ENCODE measurements at places on chromosomes 6 and 20.
A peak's percentile ranks its signal among the peaks of the same experiment; 100 is the strongest.

DNA sequence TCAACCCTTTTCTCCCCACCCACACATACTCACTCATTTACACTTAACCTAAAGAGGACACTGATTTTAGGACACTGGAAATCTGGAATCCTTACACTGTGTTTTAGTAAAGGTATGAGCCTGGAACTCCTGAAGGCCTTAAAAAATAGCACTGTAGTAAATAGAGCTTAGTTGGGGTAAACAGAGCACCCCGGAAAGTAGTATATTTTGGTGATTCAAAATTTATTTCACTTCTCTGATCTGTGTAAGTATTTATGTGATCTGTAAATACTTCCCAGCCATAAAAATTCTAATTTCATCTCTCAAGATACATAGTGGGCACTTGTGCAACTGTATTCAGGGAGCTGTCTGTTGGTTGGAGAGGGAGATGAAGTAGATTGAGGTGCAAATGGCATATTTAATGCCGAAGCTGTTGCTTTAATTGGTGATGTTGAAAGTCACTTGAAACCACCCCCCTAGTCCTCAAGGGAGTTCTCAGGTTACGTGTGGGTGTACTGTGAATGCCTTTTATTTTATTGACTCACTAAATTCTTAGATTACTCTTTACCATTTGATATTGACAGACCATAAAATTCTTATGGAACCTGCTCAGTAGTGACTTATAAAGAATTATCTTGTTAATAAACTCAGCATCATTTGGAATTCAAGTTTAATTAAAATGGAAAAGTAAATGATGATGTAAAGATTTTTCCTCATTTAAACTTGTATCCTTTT, 154.9 kb downstream of the SOX4 start:
- no peak for DNase-seq

GRCh38 chr6:160667639-160668481, 3.8 kb upstream of the LPA start:
- no peak for DNase-seq

DNA sequence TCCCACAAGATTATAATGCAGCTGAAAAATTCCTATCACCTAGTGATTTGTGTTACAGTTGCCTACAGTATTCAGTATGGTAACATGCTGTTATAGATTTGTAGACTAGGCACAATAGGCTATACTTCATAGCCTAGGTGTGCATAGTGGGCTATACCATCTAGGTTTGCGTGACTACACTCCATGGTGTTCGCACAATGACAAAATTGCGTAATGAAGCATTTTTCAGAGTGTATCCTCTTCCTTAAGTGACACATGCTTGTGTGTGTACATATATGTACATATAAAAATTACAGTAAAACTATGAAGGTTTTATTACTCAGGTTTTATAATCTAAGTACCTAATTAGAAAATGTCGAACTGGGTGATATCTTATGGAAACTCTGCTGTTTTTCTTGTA, 133.0 kb downstream of the FARS2 start:
- no peak for DNase-seq

DNA sequence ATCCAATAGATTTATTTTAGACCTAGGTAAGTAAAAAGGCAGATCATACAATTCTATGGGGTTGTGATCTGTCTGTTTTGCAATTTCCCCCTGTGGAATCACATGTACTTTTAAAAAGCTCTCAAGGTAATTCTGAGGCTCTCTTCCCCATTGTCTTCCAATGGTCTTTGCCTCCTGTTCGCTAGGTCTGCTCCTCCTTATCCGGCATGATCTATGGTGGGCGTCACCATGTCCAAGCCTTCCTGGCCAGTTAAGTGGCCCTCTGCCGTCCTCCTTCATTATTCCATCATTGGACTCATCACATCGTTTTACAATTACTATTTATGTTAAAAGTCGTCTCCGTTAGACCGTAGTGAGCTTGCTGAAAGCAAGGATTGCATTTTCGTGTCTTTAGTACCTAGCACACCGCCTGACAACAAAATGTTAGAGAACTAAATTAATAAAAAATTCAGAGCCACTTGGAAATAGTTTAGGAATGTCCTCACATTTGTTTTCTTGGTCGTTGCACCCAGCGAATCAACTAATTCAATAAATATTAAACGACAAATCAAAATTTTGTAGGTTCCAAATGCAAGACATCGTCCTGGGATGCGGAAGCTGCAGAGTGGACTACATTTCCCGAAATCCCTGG, 2.2 kb upstream of the STXBP5 start:
- DNase-seq: no peak

DNA sequence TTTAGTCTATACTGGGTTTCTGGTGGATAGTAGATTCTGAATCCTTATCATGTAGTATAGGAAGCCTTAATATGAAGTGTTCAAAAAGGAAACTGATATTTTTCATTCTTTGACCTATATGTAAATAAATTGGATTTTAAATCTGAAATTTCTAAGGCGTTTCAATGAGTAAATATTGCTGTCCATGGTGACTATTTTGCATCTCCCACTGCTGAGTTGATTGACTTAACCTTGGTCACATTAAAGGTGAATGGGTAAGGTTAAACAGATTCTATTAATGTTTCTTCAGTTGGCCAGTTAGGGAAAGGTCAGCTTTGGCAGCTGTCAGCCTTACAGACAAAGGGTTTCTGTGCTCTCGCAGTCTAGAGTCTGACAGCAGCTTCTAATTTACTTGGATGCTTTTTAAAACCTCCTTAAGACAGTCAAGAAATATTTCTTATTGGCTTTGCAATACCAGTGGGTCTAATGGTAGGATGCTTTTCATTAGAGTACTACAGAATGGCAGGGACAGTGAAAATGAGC, 24.8 kb downstream of the PRIM2 start:
- no peak for DNase-seq

- DNase-seq: no peak
Measured at GRCh38 chr20:32292548-32292947, 15.1 kb downstream of the KIF3B start.

GRCh38 chr20:6467562-6467961, 299.9 kb upstream of the BMP2 start:
- DNase-seq: no peak

DNA sequence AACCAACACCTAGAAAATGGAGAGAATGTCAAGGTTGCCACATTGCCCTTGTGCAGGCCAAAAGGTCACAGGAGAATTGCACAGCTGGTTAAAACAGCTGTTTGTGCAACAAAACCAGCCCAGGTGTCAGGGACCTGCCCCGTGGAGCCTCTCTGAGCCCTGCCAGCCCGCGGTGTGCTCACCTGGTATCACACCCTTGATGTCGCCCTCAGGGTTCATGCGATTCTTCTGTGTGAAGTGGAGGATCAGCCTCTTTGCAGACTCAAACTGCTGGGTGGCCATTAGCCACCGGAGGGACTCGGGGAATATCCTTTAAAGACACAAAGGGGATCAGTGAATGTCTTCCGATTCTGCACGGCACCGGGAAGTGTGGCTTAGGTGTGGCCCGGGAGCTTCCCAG, 39.2 kb downstream of the PSMG4 start:
- DNase-seq: no peak

DNA sequence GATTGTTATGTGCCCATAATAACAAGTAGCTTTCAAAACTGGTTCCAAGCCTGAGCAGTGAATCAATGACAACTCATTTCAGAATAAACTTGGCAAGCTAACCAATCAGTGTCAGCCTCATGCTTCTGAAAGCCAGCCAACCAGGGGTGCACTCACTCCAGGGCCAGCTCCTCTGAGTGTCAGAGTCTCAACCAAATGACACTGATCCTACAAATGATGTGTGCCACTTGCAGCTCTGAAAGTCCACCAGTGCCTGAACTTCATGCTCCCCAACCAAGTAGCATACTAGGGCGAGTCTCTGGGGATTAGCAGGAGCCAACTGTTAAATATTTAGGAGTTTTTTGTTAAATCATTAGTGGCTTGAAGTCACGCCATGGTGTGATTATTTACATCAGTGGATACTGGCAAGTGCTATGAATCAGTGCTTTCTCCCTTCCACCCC, 4.5 kb downstream of the IYD start:
- DNase-seq: peak; percentile 17

GRCh38 chr20:58921564-58921963, 59.5 kb upstream of the NELFCD start:
- DNase-seq: no peak

- no peak for DNase-seq
Measured at GRCh38 chr6:224350-224749, 67.9 kb upstream of the DUSP22 start.

DNA sequence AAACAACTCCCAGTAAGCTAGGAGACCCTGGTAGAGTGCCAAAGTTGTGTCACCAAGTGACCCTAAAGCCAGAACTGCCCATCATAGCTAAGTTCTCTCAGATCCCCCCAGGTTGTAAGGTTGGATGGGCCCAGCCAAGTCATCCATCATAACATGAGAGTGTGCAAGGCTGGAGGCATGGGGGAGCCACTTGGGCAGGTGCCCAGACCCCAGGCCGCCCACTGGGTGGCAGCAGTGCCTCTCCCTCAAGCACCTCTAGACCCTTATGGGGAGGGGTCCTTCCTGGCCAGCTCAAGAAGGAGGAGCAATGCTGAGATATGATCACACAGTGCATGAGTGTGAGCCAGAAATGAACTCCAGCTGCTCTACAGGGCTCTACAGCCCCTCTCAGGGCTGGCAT, 154.5 kb downstream of the MYLK4 start:
- DNase-seq: no peak

DNA sequence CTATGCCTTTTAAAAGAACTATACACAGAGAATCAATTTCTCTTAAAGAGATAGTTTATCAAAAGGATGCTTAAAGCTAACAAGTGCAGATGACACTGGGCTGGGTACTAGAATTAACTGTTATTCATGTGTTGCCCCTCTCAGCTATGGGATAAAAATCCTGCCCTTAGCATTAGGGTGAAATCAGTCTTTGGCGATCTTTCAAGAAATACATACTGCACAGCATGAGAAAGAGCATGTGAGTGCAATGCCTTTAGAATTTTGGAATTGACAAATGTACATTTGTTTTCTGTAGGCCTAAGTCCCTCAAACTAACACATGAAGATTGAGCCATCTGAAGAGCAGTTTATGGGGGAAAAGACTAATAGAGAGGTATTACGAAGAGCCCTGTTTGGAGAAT, 115.4 kb downstream of the ZFP64 start:
- no peak for DNase-seq

DNA sequence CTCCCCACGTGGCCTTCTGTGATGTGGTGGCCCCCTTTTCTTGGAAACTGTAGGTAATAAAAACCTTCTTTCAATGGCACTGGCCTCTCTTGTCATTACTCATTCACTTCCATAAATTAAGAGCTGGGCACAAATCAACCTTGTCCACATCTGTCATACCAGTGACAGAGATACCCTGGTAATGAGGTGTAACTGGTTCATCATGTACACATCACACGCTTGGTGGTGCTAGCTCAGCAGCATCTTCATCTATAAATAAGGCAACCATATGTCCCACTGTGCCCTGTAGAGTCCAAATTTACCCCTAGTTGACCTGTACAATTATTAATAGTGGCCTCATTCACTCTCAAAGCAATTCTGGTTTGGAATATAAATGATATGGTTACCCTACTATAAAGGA, 245.6 kb downstream of the HIVEP2 start:
- DNase-seq: no peak

DNA sequence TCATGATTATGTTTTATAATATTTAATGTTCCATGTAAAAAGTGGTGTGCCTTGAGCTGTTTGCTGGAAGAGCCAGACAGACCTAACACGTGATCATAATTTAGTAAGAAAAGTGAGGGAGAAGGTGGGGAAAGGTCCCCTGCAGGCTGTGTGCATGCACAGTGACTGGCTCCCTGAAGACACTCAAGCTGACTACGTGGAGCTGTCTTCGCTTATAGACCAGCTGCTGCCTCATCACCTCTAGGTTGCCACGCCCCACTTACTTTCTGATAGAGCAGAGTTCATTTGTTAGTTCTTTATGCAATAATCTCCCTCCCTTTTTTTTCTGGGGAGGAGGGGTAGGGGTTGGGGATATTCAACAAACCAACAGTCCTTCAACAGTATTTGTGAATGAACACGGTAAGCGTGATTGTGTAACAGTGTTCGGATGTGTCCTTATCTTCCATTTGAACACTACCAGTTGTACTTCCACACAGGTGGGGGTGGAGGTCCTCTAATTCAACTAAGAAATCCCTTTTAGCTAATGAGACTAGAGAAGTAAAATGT, 157.3 kb downstream of the BACH2 start:
- DNase-seq: no peak

GRCh38 chr6:45556828-45557227, 179.1 kb upstream of the SUPT3H start:
- no peak for DNase-seq

- DNase-seq: no peak
Measured at GRCh38 chr6:32337186-32337805, 34.4 kb downstream of the TSBP1 start.

GRCh38 chr20:44495257-44495656, 19.6 kb downstream of the TTPAL start:
- DNase-seq: no peak

DNA sequence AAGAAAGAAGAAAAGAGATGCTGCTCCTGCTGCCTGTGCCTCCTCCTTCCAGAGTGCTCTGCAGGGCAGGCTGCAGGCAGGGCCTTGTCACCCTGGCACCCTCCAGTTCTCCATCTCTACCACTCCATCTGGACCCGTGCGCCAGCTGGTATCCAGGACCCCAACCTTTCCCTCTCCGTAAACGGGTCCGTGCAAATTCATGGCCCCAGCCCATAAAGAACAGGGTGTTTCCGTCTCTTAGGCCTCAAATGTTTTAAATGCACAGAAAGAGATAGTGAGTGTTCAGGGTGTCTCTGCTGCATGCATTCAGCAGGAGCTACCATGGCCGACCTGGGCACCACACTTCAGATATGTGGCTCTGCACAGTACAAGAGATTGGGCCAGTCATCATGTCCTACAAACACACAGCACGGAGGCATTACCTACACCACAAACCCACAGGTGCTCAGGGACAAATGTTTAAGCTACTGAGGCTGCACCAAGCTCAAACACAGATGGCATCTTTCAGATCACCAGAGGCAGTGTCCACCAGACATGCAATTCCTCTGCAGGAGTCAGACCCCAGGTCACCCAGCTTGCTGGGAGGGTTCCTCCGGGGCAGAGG, 258.1 kb downstream of the DLL1 start:
- peak; percentile 15 for DNase-seq

DNA sequence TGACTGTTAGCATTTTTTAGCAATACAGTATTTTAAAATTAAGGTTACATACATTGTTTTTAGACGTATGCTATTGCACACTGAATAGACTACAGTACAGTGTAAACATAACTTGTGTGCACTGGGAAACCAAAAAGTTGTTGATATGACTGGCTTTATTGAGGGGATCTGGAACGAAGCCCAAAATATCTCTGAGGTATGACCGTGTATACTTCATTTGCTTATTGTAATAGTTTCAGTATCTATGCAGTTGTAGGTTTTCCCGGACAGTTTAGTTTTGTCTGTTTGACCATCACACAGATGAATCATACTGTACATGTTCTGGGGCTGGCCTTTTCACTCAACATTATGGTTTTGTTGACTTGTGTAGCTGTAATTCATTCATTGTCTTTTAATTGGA, 6.9 kb upstream of the ZBTB12 start:
- no peak for DNase-seq
